ENCODE measurements at places on chromosomes 2 and 18.

DNA sequence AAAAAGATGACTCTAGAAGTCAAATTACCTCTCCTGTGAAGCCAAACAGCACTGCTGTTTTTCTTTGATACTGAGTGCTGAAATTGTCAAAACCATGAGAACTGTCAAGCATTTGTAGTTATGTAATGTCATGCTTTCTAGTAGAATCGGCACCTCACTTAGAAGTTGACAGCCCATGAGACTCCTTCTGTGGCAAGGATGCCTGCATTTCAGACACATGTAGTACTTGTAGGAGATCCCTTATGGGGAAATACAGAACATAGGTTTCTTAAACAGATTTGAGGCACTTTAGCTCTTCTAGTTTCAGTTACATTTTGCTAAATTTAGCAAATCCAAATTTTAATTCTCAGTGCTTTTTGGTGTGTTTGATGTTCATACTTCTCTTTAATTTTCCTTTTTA lies 15.7 kb downstream of the ZNF407 start:
- no peak for DNase-seq

DNA sequence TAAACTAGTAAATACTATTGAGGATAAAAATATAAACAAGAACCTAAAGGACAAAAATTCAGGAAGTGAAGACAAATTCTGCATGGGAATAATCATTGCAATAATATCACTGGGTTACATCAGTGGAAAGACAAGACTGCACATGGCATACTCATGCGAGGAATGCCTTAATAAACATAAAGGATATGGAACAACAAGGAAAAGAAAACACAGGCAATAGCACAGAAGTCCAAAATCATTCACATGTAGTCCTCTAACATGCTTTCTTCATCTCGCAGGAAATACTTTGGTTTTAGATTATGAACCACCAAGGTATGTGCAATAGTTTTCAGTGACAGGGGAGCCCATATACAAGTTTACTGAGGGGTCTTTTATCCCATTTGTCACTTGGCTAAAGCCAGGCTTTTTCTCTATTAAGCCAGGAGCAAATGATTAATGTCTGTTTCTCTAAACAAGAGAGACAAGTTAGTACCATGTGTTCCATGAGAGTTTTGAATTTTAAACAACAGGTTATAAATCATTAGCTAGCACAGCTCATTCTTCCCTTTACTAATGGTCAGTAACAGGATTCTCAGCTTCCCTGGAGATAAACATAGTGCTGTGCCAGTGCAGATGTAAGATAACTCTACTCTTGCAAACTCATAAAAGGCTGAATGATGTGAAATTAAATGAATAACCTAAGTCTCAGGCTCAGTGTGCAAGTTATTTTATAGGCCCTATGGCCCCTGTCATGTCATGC lies 353.6 kb upstream of the FSIP2 start:
- no peak for DNase-seq

DNA sequence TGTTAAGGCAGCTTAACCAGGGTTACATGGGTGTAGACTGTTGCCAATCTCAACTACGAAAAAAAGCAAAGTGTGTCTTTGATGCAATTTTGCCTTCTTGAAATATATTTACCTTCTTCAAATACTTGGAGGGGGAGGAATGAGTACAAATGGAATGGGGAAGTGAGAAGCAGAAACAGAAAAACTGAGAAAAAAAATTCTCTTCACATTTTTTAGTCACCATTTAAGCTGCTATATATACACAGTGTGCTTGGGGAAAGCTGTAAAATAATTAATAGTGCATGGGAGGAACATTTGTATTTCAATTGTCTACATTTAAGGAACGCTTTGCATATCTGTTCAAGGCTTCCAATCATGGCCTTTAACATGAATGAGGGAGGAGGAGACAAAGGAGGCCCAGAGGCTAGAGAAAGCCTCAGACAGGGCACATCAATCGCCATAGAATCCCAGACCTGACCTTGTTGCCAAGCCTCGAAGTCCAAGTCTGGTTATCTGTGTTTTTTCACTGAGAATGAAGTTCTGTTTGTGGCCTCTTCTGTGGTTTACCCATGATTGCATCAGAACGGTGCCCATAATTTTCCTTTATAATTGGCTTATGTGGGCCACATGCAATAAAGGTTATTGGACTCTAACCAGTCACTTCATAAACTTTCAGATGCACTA lies 158.6 kb downstream of the PIK3C3 start:
- DNase-seq: no peak

DNA sequence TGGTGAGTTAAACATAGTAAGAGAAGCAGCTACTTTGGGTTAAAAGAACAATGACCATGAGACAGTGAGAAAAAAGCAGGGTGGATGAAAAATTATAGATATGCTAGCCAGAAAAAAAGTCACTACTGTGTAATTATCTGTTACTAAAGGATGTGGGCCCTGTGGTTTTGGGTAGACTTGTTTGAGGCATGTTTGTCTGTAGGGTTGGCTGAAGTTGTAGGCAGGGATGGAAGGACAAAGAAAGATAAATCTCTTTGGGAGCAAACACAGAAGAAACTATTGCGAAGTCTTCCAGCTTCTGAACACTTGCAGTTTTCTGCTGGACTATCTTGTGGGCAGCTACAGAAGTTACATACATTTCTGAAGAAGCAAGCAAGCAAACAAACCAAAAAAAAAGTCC lies 28.2 kb downstream of the RND3 start:
- DNase-seq: no peak

GRCh38 chr2:186716004-186716403 lies 22.1 kb downstream of the FAM171B start:
- DNase-seq: no peak

- DNase-seq: no peak
Observed at GRCh38 chr2:166067229-166067628, 60.6 kb downstream of the SCN1A start.

DNA sequence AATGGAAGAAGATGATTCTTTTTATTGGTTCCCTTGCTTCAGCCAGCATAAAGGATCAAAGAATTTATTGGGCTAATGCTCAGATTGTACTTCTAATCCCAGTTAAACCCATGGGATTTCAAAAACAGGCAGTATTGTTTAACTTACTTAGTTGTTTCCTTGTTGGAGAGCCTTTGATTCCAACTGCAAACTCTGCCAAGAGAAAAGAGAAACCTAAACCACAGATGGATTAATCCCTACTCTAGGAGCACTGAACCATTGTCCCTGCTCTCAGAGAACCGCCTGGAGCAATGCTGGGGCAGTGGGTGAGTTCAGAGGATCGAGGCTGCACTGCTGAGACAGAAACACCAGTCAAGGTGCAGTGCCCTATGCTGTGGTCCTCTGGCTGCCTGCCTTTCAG lies 44.9 kb upstream of the SIGLEC15 start:
- DNase-seq: no peak

GRCh38 chr2:204019572-204020501 lies 83.3 kb downstream of the ICOS start:
- no peak for DNase-seq

- DNase-seq: peak; percentile 14
Observed at GRCh38 chr2:142980246-142981068, 103.0 kb downstream of the KYNU start.

GRCh38 chr2:9699139-9700108 lies 68.6 kb upstream of the YWHAQ start:
- no peak for DNase-seq

GRCh38 chr2:57516698-57517340 lies 529.8 kb upstream of the VRK2 start:
- DNase-seq: peak; percentile 21

DNA sequence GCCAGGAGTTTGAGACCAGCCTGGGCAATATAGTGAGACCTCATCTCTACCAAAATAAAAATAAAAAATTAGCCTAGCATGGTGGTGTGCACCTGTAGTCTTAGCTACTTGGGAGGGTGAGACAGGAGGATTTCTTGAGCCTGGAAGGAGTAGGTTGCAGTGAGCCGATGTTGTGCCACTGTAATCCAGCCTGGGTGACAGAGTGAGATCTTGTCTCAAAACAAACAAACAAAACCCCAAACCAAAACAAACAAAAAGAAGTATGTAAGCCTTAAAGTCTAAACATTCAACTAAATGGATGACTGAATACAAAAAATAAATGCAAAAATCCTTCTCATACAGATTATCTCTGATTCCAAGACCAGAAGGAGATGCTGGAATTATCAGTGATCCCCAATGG lies 58.6 kb downstream of the RAB31 start:
- DNase-seq: no peak

- DNase-seq: no peak
Observed at GRCh38 chr2:28633746-28634145, 117.9 kb upstream of the PPP1CB start.

- DNase-seq: no peak
Observed at GRCh38 chr2:54613794-54614257, 109.6 kb upstream of the EML6 start.

DNA sequence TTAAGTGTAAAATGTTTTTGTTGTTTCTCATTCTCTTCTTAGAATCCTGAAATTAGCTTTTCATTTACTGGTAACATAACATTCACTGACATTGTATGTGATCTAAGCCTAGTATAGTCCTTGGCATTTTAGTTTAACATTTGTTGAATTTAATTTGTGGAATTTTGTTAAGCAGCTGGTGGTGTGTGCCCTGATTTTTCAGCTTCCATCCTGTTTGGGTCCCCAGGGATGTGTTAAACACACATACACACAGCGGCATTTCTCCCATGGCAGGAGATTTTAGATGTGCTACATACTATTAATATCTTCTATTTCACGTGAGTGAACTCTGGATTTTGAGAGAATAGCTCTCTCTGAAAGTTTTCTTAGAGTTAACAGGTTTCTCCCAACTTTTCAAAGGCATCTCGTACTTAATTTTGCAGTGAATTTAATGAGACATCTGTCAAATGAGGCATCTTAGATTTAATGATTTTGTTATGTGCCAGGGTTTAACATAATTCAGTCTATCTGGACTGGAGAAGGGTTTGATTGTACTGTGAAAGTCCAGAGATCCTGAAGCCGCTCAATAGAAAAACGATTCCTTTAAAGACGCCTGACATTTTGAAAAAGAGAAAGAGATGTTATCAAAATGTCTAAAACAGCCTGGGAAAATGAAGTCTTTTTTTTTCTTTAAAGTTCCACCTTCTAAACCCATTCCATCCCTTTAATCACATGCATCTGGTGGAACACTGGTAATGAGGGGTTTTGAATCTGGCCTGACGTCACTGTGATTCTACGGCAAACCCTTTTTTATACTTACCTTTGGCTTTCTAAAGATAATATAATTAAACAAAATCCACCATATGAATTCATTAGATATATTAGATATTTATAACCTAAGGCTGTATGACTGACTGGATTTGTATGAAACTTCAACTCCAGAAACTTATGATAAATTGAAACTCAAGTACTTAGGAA lies 6.8 kb downstream of the PHLPP1 start:
- DNase-seq: no peak

GRCh38 chr2:48529194-48529593 lies 760 bp upstream of the STON1 start:
- DNase-seq: peak; percentile 43

DNA sequence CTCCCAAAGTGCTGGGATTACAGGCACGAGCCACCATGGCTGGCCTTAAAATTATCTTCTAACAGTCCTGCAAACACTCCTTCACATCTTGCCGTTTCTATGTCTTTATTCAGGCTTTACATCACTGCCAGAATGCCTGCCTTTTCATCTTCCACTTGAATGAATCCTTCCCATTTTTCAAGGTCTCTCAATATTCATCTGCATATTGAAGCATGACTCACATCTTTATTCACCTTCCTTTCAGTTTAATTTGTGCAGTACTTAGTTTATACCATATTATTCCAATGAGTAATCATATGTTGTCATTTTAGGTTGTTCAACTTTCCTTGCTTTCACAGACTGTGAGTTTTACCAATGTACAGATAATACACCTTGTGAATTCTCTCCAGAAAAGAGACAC lies 510.1 kb upstream of the PIK3C3 start:
- no peak for DNase-seq

DNA sequence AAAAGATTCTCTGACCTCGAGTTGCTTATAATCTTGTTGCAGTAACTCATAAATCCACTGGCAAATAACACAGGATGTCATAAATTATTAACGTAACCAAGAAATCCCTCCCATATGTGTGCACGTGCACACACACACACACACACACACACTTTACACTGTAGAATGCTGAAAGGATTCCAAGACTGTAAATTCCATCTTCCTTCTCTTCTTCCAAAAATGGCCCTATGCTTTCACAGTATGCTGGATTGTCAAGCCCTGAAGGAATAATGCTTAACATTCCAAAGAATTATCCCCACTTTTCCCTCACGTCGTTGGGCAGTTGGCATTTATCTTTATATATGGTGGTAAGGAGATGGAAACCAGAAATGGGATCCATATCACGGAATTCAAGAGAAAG lies 117.5 kb upstream of the CRIM1 start:
- no peak for DNase-seq

GRCh38 chr2:144586476-144586875 lies 66.6 kb upstream of the ZEB2 start:
- DNase-seq: no peak

- no peak for DNase-seq
Observed at GRCh38 chr2:18161681-18162080, 283.2 kb downstream of the KCNS3 start.

DNA sequence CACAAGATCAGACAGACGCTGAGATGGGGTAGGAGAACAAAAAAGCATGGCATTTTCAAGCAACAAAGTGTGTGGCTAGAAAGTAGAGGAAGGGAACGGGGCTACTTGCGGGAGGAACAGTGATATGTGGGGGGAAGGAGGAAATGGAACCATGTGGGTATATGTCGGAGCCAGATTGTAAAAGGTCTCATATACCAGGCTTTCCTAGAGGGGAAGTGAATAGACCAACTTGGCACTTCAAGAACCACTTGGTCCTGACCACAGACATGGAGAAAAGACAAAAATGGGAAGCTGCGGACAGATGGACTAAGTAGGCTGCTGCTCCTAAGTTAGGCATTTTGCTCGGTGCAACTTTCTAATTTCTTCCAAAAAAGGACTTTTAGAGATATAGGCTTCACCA lies 196.0 kb downstream of the DCC start:
- DNase-seq: no peak

GRCh38 chr18:59055345-59056032 lies 84.2 kb upstream of the SEC11C start:
- peak; percentile 69 for DNase-seq

DNA sequence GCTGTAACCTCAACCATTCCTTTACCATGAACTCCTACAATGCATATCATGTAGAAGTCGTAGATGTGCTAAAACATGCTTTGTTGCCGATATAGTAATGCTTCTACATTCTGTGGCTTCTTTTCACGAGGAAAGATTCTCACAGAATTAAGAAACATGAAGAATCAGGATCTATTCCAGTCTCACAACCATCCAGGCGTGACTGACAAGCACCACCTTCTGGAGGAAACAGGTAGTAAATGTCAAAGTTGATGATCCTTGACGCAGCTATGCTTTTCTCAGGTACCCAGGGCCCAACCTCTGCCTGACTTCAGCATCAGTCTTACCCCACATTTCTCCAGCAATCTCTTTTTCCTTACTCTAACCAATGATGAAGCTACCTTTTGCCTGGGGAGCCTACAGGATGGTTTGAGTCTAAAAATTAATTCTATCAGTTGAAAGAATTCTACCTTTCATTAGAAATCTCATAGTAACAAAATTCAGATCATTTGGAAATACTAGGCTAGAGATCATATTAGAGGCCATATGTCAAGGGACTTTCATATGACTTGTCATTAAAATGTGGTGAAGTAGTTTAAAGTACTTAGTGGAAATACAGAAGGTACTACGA lies 123.3 kb upstream of the RND3 start:
- peak; percentile 55 for DNase-seq

GRCh38 chr18:80253236-80253635 lies 5.9 kb upstream of the PARD6G start:
- no peak for DNase-seq

- DNase-seq: no peak
Observed at GRCh38 chr2:198692907-198693510, 764.7 kb downstream of the SATB2 start.

GRCh38 chr2:176748662-176749061 lies 463.9 kb upstream of the HNRNPA3 start:
- no peak for DNase-seq

Data from D341Med (cell line).